Large intestine (tissue), 12 donors: ENCODE measurements at places on chromosomes 4 and X.

GRCh38 chr4:66430856-66431255 is 760.6 kb upstream of the EPHA5 start:
- DNase-seq: no peak

- DNase-seq: no peak
Observed at GRCh38 chr4:181987392-181987791, 255.8 kb upstream of the TENM3 start.

GRCh38 chrX:119734897-119735339 is 23.5 kb upstream of the SOWAHD start:
- DNase-seq: no peak

- DNase-seq: no peak
Observed at GRCh38 chr4:17583276-17583675, 6.3 kb downstream of the LAP3 start.

GRCh38 chrX:2934715-2935710 is 5.9 kb upstream of the ARSD start:
- no peak for DNase-seq
